ENCODE measurements at places on chromosomes 12 and 14. TPM values are rescaled to one million over a fixed set of nuclear protein-coding genes. Genes with fewer than 3 reads are reported as not detected.

Gene CLEC1B
- total RNA-seq, result not detected

Gene FKBP3
- total RNA-seq, result 56.7 TPM

Gene LPAR5
- 0.82 TPM for total RNA-seq

Gene SLC10A1
- not detected for total RNA-seq

Gene MYF5
- not detected for total RNA-seq

Gene NGB
- 1.5 TPM for total RNA-seq

Gene MLXIP
- 18.9 TPM for total RNA-seq

Gene DTX1
- total RNA-seq, result 18.4 TPM

Gene PIK3C2G
- total RNA-seq, result 10.5 TPM

DNA sequence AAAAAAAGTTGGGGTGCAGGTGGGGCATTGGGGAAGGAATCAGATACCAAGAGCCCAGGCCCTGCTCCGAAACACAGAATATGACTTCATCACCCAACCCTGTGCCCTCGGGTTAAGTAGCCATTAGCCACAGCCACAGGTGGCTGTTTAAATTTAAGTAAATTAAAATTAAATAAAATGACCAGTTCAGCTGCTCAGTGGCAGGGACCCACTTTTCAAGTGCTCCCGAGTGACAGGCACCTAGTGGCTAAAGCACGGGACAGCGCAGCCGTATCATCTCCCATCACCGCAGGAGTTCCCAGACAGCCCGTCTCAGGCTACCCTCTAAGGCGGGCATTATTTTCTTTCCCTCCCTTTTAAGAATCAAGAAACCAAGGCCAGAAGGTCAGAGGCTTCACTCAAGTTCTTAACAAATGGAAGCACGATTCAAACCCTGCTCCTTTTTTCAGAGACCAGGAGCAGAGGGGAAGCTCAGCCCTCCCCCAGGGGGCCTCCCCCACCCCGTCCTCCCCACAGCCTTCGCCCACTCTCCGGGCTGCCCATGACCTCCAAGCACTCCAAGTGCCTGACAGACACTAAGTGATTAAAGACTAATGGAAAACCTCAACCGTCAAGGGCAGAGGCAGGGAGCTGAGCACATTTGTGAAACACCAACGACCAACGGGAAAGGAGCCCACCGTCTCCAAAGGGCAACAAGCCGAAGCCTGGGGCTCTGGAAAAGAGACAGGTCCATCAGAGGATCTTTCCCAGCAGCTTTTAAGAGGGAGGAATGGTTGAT is 5.2 kb downstream of the NCOR2 start:
- DNase-seq, result no peak

- DNase-seq, result no peak
Measured at GRCh38 chr14:103542605-103543088, 13.7 kb downstream of the TRMT61A start.

- DNase-seq, result no peak
Measured at GRCh38 chr12:104582739-104583138, 126.0 kb downstream of the CHST11 start.

- no peak for DNase-seq
Measured at GRCh38 chr14:65179918-65180724, 77.8 kb upstream of the MAX start.

DNA sequence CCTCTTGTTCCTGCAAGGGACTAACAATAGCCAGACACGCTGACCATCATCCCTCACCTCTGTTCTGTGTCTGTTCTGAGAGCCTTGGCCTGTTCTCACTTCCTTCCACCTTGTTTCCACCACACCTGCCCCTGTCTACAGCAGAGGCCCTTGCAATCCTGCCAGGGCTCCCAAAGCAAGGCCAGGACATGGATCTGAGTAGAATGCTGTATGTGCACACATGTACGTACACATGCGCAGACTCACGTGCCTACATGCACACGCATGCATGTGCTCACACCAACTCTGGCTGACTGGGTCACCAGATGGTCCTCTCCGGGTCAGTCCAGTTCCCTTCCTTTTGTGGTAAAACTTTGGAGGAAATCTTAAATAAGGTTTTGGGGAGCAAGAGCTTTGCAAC is 133.0 kb upstream of the C14orf180 start:
- DNase-seq, result no peak

- no peak for DNase-seq
Measured at GRCh38 chr12:109448707-109449390, 28.3 kb downstream of the KCTD10 start.

DNA sequence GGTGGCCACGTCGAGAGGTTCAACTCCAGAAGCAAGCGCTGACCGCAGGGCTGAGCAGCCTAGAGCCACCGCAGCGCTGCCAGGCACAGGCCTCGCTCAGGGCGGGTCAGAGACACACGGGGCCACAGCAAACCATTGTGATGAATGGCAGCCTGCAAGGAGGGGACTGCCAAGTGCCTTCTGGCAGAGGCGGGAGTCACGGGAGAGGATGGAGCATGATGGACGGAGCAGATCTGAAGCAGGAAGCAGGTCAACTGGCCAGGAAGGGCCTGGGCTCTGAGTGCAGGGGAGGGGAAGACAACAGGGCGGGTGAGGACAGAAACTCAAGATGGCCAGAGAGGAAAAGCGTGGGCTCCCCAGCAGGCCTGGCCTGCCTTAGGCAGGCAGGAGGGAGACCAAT is 49.8 kb downstream of the CDC42BPB start:
- DNase-seq, result peak; percentile 30

GRCh38 chr12:110254971-110255540 is 26.0 kb upstream of the ATP2A2 start:
- no peak for DNase-seq

DNA sequence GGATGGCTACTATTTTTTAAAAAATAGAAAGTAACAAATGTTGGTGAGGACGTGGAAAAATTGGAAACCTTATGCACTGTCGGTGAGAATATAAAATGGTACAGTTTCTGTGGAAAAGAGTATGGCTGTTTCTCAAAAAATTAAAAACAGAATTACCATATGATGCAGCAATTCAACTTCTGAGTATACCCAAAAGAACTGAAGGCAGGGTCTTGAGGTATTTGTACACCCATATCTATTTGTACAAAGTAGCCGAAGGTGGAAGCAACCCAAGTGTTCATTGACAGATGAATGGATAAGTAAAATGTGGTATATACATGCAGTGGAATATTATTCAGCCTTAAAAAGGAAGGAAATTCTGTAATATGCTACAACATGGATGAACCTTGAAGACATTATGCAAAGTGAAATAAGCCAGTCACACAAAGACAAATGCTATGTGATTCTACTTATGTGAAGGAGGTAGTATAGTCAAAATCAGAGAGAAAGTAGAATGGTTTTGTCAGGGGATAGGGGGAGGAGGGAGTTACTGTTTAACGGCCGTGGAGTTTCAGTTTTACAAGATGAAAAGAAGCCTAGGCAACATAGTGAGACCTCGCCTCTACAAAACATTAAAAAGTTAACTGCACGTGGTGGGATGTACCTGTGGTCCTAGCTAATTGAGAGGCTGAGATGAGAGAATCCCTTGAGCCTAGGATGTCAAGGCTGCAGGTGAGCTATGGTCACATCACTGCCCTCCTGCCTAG is 38.4 kb upstream of the CCT2 start:
- DNase-seq, result no peak

GRCh38 chr12:111570084-111570961 is 28.8 kb downstream of the ATXN2 start:
- DNase-seq, result no peak

GRCh38 chr12:22709292-22709691 is 84.3 kb downstream of the ETNK1 start:
- no peak for DNase-seq

GRCh38 chr12:114913871-114914801 is 230.2 kb upstream of the TBX3 start:
- DNase-seq, result no peak

DNA sequence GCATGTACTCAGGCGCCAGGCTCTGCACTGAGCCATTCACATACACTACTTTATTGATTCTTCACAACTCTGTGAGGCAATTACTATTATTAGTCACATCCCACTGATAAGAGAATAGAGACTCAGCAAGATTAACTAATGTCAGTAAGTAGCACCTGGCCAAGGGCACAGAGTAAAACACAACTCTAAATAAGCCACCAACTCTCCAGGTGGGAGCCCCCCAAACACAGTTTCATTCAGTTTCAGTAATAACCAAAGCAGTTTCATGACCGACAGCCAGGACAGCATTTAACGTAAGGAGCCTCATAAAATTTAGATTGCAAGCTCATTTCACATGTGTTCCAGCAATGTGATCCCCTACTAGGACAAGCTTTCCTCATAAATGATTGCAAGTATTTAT is 323.1 kb upstream of the CCDC196 start:
- no peak for DNase-seq

GRCh38 chr12:67910360-67911274 is 78.6 kb upstream of the IFNG-AS1 start:
- no peak for DNase-seq

DNA sequence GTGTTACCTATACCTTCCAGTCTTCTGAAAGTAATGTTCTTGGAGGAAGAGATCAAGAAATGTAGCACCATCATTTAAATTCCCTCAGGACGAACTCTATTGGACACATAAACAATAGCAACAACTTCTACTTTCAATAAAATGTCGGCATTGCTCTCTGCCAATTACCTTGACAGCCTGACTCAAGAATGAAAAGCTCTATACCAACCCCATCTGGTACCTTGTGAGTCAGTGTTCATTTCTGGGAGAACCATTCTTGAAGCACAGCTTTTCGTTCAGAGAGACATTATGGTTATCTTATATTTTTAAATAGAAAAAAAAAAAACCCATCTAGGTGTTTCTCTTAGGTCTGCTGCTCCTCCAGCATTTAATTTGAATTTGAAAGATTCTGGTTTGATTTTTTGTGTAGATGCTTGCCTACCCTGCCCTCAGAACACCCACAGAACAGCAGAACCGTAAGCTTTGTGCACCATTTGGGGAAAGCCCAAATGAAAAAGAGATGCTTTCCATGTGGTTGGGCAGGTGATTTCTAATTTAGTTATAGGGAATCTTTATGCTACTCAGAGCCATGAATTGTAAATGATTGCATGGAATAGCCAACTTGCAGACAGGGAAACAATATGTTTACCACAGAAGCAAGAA is 156.0 kb downstream of the SAMD4A start:
- DNase-seq, result peak; percentile 34

GRCh38 chr14:73746520-73747378 is 32.6 kb upstream of the PNMA1 start:
- no peak for DNase-seq

GRCh38 chr14:24595073-24595808 is 14.2 kb downstream of the GZMH start:
- DNase-seq, result no peak

DNA sequence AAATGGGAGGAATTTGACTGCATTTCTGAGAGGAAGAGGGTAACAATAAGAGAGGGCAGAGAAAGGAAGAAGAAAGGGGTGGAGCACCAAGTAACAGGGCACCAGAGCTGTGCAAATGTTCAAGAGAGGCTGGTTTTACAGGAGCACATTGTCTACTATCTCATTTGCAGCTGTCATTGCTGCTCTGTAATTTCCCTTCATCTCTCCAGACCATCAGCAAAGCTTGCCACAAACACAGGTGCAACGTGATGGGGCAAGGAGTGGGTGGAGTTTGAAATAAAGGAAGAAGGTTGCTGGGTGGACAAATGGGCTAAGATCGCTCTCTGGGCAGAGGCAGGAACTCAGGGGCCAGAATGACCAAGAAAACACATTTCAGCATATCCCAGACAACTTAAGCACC is 47.9 kb upstream of the PLEKHG6 start:
- DNase-seq, result no peak

DNA sequence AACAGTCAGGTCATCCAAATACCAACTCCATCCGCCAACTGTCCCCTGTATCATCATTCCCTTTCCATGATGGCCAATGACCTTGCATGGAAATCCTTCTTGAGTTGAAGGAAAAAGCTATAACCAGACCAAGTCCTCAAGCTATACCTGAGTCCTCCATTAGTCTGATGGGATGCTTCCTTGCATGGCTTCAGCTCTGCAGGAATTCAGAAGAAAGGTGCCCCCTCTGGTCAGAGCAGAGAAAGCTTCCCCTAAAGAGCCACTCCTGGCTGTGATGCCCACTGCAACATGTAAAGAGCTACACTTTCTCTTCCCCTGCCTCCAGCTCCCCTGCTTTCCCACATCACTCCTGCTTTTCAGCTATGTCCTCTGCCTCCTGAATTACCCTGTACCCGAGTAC is 43.1 kb upstream of the FKBP4 start:
- DNase-seq, result no peak
